ENCODE measurements at places on chromosomes 16 and 17.

- no peak for DNase-seq
Observed at GRCh38 chr17:258906-259305, 77.5 kb upstream of the DOC2B start.

DNA sequence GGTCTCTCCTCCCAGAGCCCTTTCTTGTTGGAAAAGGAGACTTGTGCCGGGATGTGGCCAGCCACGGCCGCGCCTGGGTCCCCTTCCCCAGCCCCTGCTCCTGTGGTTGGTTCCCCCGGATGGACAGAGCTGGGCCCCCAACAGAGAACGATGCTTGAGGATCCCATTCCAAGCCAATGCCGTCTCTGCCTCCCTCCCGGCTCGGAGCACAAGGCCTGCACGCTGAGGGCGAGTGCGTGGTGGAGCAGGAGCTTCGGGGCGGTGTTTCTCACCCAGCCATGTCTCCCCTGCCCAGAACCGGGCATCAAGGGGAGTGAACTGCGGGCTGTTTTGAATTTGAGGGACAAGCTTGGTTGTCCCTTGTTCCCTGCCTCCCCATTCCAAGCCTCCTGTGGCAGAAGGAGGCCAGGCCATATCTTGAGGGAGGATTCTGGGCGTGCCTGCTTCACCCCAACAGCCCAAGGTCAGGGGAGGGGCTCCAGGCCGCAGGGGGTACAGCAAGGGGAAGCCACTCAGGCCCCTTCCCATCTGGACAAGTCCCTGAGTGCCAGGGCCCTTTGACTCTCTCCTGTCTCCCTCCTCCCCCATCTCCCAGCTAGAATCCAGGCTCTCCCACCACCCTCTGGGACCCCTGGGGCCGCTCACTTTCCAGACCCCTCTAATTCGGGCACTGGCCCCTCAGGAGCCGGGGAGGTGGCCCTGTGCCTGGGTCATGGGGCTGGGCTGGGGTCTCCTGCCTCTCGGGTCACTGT, 43.6 kb downstream of the SOCS3 start:
- DNase-seq = no peak

DNA sequence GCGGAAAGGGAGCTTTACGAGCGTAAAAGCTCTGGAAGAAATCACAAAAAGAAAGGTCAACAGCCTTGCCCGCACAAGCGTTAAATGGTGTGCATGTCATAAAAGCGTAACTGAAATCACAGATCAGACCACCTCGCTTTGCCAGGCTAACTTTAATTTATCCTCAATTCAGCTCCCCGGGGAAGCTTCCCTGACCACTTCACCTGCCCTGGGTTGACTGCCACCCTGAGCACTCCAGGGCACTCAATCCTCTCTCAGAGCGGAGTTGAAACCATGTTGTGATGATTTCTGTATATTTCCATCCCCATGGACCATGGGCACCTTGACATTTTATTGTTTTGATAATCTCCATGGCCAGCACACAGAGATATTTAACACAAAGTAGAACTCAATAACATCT, 16.1 kb upstream of the NAGS start:
- DNase-seq = no peak

DNA sequence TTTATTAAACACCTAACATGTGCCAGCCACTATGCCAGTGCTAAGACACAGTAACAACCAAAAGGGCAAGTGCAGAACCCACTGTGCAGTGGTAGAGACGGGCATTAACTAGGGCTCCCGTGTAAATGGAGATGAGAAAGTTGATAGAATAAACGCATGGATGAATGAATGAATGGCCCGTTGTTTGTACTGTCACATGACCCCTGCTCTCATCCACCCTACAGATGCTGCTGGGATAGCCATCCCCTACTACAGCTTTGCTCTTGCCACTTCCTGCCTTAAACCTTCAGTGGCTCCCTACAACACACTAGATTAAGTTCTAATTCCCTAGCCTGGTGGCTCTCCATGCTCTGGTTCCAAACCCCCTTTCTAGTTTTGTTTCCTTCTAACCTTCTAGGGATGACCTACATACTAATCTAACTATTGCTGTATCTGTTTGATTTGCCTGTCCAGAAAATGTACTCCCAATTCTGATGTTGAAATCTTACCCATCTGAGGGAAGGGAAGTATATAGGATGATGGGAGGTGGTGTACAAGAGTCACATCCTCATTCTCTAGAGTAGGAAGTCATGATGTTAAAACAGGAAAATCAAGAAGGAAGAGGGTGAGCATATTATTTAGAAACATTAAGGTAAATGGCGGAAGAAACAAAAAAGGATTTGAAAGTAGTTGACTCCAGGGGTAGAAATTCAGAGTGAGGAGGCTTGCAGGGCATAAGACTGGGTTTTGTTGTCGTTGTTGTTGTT, 11.4 kb upstream of the TNRC6C start:
- DNase-seq = no peak

DNA sequence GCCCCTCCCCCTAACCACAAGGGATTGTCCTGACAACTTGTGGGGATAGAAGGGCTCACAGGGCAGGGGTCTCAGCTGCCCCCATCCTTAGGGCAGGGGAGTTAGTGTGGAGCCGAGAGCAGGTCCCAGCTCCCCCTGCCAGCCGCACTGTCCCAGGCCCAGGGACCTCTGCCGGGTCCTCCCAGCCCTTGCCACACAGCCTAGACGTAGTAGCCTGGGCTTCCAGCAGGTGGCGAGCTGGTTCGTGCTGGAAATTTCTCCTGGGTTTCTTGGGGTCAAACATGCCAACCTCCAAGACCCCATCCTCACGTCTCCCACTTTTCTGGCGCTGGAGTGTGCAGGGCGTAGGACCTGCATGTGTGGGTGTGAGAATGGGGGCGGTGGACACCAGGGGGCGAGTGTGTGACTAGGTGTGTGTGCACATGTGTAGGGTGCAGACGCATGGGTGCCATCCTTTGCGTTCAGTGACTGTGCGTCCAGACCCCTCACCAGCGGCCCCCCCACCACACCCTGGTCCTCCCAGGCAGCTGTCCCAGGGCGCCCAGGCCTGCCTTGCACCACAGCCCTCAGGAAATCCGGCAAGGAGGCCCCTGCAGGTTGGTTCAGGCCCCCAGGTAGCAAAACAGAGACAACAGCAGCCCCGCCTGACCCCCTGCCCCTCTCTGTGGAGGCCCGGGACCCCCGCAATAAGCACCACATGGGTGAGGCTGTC, 29.5 kb downstream of the SBK1 start:
- no peak for DNase-seq

DNA sequence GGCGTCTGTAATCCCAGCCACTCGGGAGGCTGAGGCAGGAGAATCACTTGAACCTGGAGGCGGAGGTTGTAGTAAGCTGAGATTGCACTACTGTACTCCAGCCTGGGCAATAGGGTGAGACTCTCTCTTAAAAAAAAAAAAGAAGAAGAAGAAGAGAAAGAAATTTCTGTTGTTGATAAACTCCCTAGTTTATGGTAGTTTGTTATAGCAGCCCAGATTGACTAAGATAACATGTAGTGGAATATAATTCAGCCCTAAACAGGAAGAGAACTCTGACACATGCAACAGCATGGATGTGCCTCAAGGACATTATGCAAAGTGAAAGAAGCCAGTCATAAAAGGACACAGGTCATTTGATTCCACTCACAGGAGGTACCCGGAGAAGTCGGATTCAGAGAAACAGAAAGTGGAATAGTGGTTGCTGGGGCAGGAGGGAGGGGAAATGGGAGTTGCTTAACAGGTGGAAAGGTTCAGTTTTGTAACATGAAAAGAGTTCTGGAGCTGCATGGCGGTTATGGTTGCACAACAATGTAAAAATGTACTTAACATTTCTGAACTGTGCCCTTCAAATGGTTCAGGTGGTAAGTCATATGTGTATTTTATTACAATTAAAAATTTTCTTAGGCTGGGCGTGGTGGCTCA, 26.0 kb upstream of the PRM1 start:
- DNase-seq = no peak

All from fibroblast of gingiva (primary cell).